ENCODE measurements at places on chromosomes 3 and 15. TPM values are rescaled to one million over a fixed set of nuclear protein-coding genes. Genes with fewer than 3 reads are reported as not detected.

ATP8B4 gene
- total RNA-seq, result 90.2 TPM

DNASE1L3 gene
- total RNA-seq, result not detected

TTLL13 gene
- under 0.01 TPM for total RNA-seq

SAMD7 gene
- not detected for total RNA-seq

REC114 gene
- total RNA-seq, result not detected

CCR3 gene
- total RNA-seq, result not detected

PCOLCE2 gene
- under 0.01 TPM for total RNA-seq

BRK1 gene
- total RNA-seq, result 126 TPM

Measured in fibroblast of villous mesenchyme (primary cell).